ENCODE measurements at places on chromosomes 3 and 15.

DNA sequence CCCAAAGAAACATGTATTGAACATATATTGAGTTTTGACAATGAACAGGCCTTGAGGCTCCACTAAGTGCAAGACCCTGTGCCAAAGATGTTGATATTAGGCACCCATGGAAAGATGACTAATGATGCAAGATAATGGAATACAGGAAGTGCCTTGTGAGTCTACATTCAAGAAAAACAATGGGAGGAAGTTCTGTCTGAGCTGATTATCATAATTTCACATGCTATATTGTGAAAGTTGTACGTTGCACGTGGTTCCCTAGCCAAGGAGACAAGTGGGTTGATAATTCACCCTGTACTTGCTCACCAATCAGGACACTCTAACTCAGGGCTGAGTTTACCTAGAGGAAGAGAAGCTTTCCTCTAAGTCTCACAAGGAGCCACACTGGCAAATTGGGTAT is 186.9 kb upstream of the STAC start:
- DNase-seq = no peak

GRCh38 chr3:154323891-154324738 is at the start of gene DHX36:
DHX36 (minus strand) TSS chr3:154324487; CDS start chr3:154324416, 71 bp downstream.
- peak; percentile 73 for DNase-seq

DNA sequence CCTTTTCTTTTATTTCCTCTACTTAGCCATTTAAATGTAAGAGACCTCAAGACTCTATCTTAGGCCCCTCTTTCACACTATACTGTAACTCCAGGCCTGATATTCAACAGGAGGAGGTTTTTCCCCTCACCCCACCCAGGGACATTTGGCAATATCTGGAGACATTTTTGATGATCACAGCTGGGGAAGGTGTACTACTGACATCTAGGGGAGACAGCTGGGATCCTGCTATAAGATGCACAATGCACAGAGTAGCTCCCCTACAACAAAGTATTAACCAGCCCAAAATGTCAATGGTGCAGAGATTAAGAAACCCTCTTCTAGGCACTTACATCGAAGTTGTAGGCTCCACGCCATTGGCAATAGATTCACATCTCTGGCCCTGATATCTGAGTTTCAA is 517.5 kb upstream of the UBE2E2 start:
- no peak for DNase-seq

DNA sequence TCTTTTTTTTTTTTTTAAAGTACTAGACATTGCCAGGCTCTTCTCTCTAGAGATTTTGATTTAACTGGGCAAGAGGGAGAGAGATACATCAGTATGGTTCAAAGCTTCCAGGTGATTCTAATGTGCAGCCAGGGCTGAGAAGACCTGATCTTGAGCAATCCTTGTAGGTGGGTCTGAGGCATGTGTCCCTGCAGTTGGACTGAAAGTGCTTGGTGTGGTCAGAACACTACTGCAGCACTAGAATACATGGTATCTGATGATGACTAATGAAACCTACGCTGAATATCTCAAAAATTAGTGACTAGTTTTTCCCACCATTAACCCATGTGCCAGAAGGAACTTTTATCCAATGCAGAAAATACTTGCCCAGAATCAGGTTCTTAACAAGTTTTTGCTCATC is 34.4 kb upstream of the MYO5C start:
- no peak for DNase-seq

DNA sequence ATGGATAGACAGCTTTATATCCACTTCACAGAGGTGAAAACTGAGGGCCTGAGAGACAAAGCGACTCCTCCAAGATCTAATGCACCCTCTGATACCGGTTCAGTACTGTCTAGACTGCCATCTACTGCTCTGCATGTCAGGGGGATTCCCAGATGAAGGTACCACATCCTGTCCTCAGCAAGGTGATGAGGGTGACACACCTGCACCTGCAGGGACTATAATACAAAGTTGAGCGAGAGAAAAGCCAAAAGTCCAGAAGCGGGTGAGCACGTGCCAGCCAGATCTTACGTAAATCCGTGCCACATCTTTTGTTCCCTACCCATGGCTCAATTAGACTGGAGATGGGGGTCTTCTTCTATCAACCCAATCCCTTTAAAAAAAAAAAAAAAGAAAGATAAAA is 32.4 kb upstream of the HES1 start:
- no peak for DNase-seq

DNA sequence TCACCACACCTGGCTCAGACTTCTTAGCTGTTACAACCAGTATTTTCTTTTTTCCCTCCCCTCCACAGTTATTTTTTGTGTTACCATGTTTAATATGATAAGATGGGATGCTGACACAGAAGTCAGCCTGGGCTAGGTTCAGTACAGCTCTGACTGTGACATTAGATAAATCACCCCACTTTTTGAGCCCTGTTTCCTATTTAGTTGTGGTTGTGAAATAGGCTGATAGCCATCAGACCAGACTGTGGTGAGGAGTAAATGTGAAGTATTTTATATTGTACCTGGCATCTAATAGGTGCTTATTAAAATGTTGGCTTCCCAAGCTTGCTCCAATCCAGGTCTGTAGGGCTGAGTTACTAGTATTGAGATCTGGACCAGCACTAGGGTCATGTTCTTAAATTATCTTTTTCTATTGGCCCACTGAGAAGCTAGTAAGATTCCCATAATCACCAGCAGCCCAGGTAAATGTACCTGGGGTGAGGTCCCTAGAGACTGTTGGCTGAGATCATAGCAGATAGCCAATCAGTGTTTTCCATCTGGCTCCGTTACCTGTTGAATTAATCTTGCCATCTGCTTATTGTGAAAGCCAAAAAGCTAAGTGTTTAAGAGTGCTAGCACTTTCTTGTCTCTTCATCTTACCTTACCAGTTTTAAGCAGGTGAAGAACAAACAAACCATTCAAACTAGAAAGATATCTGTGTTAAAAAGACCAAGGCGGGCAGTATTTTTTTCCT is 61.0 kb downstream of the CCK start:
- no peak for DNase-seq

DNA sequence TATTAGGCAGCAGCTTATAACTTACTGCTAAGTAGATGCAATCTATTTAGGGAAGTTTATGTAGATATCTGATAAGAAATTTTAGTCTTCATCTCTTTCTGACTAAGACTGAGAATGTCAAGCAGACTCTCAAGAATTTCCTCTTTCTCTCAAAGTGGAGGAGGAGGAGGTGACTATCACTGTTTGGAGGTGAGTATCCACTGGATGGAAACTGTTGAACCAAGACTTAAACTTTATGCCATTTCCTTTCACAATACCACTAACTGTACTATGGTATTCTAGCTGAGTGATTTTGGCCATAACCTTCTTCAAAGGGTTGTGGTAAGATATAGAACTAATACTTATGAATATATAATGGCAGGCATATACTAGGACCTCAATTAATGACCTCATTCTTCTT is 64.6 kb downstream of the TPRG1 start:
- no peak for DNase-seq

DNA sequence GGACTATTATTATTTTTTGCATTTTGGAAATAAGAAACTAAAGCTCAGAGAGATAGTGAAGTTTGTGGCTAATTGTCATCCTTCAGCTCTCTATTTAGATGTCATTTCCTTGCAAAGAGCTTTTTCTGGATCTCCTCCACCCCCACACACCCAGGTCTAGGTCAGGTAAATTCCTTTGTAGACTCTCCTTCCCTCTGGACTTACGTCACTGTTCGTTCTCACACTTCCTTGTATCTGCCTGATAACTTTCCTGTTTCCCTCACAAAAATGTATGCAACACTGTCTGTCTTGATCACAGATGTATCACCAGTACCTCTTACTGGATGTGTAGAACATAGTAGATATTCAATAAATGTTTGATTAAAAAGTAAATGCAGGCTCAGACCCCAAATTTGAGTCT is 6.1 kb upstream of the MB21D2 start:
- no peak for DNase-seq

- DNase-seq = no peak
Measured at GRCh38 chr15:67386947-67387346, 132.4 kb downstream of the IQCH start.

DNA sequence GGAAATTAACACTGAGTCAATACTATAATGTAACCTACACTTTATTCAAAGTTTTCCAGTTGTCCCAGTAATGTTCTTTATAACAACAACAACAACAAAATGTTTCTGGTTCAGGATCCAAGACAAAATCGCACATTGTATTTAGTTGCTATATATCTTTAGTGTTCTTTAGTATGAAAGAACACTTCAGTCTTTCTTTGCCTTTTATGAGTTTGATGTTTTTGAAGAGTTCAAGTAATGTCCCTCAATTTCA is 7.6 kb upstream of the GRAMD1C start:
- no peak for DNase-seq

- no peak for DNase-seq
Measured at GRCh38 chr3:12970684-12971083, 102.5 kb downstream of the IQSEC1 start.

DNA sequence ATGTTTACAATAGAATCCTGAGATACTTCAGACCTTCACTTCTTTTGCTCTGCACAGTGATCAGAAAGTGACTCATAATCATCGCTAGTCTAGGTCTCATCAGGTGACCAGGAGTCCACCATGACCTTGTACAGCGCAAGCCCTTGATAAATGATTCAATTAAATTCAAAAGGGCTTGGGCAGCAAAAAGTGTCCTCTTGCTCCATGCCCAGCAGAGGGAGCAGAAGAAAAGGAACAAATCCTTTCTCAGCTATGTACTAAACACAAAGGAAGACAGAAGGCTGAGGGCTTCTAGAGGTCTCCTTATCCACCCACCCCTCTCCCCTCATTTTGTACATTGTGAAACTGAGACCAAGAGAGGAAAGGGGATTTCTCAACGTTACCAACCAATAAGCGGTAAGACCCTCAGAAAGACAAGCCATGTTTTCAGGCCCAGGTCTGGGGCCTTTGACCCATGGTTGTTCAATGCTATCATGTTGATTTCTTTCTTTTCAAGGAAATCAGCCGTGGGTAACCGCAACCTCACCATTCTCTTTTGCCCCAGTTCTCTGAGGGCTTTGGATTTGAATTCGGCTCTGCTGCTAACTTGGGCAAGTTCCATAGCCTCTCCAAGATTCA is 74.8 kb downstream of the AQP9 start:
- DNase-seq = no peak

DNA sequence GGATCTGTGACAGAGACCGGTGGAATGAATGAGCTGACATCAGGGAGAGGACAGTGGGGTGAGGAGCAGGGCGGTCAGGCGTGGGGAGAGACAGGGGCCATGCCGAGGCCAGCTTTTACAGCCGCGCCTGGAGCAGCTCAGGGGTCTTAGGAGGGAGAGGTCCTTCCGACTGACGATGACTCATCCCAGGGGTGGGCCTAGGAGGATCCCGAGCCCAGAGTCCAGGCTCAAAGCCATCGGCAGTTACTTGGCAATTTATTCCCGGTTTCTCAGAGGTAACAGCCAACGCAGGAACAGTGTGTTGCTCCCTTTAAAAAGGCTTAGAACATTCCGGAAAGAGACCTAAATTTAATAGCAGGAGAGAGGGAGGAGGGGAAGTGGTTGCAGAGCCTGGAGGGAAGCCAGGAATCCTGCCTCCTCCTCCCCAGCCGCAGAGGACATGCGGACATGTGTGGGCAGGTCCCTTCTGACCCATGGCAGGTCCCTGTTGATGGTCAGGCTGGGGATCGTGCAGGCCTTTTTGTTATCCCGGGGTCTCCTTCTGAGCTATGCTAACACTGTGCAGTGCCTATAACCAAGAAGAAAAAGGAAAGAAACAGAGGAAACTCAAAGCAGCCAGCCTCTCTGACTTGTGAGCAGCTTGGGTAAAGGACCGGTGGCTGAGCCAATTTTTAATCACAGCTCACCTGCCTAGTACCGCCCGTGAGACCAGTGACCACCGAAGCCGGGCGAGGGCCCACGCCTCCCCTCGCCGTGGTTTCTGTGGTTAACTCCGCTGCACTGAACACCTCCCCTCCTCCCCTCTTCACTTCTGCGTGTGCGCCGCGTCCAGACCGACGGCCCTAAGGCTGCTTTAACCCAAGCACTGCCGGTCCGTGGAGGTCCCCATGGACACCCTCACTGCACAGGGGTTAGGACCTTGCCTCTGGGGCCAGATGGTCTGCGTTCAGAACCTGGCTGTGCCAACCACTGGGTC is 392.4 kb upstream of the PROK2 start:
- no peak for DNase-seq

- DNase-seq = no peak
Measured at GRCh38 chr3:78978037-78978436, 789.8 kb downstream of the ROBO1 start.

GRCh38 chr3:104101736-104102135 is 1265.0 kb upstream of the ALCAM start:
- DNase-seq = no peak

DNA sequence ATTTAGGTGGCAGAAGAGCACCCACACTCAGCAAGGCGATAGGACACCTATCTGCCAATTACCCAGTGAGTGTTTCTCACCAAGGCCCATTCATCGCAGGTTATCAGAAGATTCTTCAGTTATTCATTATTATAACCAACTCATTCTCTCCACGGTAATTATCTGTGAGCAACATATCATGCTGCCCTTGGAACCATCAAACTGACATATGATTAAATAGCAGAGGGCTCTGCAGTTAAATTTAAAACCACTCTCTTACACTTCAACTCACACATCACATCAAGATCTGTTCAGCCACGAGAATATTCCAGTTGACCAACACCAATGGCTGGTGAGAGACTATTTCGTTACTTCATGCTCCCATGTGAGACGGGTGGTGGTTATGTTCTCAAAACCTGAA is 489.3 kb downstream of the ERC2 start:
- DNase-seq = no peak

- DNase-seq = no peak
Measured at GRCh38 chr3:13676356-13677017, 127.6 kb downstream of the FBLN2 start.

DNA sequence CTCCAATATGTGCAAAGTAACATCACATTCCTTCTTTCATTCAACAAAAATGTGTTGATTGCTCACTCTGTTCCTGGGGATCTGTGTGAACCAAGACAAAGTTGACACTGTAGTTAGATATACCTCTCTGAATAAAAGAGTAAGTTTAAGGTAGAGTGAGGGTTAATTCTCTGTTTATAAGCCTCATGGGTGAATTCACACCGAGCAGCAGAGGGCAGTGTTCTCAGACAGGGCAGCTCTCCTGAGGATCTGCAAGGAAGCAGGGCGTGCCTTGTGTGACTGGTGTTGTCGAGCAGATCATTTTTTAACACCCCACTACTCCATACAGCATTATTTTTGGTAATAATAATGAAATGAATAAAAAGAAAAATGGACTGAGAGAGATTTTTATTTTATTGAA is 34.4 kb downstream of the PAQR9 start:
- DNase-seq = peak; percentile 20

GRCh38 chr3:155196131-155197021 is 97.1 kb downstream of the STRIT1 start:
- DNase-seq = no peak

GRCh38 chr3:112974894-112975293 is at the start of gene CD200R1:
CD200R1 (minus strand) TSS chr3:112975103; CDS start chr3:112974857, 246 bp downstream.
- no peak for DNase-seq

DNA sequence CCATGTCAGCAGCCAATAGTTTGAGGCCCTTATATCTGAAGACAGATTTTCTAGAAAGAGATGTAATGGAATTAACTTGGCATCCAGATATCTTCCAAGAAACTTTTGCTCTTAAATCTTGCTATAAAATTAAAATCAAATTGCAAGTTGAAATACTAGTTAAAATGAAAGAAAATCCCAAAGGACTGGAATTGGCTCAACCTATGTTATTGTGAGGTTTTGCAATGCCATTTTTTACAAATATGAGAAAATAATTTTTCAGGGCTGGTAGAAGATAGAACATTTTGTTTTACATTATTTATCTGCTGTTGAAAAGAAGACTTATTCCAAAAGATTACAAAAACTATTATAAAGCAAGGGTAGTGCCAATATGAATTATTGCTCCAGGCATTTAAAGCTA is 92.2 kb upstream of the AGTR1 start:
- DNase-seq = no peak

- no peak for DNase-seq
Measured at GRCh38 chr3:185470323-185470722, 28.5 kb downstream of the TMEM41A start.

Measured in stimulated activated CD8-positive, alpha-beta memory T cell treated with anti-CD3 and anti-CD28 coated beads, Interleukin-7, amount 100 ng/mL, for 48 hours (primary cell).